Stimulated activated CD8-positive, alpha-beta memory T cell treated with anti-CD3 and anti-CD28 coated beads, Interleukin-15, amount 100 ng/mL, for 24 hours (primary cell): ENCODE measurements at places on chromosomes 2 and 18.
A peak's percentile ranks its signal among the peaks of the same experiment; 100 is the strongest.

GRCh38 chr18:62524440-62525200 lies 1.8 kb downstream of the ZCCHC2 start:
- DNase-seq = peak; percentile 29

GRCh38 chr2:61371027-61371426 lies 99.9 kb downstream of the USP34 start:
- DNase-seq = no peak

DNA sequence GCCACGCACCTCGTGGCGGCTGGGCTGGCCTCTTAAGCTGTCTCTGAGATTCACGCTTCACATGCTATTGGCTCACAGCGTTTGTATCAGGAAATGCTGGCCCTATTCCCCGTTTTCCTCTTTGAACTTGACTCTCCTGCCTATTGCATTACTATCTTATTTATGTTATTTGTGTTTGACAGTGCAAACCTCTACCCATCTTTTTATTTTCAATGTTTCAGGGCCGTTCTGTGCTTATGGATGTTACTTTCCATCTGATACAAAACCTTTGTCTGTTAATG lies 149.9 kb upstream of the TWIST2 start:
- DNase-seq = no peak

DNA sequence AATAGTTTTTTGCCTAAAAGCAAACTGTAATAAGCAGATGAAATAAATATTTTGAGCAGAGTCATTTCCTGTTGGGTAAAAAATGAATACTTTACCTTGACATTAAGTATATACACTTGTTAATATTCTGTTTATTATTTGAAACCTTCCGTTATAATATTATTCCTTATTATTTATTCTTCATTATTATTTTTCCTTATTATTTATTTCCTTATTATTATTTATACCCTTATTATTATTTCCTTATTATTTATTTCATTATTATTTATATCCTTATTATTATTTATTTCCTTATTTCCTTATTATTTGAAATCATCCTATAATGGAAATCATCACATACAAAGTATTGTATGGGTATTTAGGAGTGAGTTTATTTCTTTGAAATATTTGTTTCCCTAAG lies 232.2 kb upstream of the RBBP8 start:
- no peak for DNase-seq
